ENCODE measurements at places on chromosomes 7 and 10.

DNA sequence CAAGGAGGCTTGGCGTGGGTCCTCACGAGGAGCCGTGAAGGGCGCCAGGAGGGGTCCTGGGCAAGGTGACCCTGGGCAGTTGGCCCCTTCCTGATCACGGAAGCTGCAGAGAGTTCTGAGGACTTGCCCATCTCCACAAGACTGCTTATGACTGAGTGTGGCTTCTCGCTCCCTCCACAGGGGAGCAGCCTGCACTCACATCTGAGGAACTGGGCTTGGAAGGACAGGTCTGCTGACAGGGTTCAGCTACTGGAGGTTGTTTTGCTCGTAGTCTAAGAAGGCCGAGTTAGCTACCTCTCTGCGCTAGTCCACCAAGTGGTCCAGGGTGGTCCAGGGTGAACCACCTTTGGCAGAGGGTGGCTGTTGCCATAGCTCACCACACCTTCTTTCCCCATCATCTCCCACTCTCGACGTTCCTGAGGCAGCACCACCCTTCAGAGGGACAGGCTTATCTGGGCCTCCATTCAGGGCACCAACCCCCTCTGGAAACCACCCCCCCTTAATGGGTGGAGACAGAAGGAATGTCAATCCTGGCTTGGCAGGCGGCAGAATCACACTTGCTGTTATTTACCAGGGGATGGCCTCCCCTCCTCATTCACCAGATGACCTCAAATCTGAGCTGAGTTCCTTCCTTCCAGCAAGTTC, 38.2 kb downstream of the FAM53B start:
- no peak for DNase-seq

DNA sequence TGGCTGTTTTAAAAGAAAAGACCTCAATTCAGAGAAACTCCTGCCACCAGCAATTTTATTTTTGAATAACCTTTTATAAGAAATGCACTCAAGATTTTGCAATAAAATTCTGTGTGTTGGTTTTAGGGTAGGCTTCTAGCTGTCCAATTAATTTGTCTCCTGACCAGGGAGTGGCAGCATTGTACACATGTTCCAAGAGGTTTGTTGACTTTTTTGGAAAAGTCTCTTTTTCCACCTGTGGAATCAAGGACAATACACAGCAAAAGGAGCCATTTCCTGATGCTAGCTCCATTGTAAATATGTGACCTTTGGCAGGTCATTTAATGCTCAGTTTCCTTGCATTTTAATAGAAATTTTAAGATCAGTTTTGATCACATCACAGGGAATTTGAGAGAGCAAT, 1.8 kb downstream of the GIMAP5 start:
- no peak for DNase-seq

GRCh38 chr7:27890205-27890849, 150.4 kb downstream of the TAX1BP1 start:
- DNase-seq: peak; percentile 69

DNA sequence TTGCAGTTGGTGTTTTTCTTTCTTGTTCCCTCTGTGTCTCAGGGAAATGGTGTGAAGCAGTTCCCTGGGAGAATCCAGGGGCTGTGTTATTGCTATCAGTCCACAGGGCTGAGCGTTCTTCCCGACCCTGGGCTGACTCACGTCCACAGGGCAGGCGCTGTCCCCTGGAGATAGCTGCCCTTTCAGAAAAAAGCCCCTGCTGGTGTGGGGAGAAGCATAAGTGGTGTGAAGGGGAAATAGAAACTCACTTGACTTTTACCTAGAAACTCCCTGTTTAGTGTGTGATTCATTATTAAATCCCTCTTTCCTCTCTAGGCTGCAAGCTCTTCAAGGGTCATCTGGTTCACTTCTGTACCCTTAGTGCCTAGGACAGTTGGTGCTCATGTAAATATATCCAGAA, 63.3 kb upstream of the SMNDC1 start:
- peak; percentile 56 for DNase-seq

DNA sequence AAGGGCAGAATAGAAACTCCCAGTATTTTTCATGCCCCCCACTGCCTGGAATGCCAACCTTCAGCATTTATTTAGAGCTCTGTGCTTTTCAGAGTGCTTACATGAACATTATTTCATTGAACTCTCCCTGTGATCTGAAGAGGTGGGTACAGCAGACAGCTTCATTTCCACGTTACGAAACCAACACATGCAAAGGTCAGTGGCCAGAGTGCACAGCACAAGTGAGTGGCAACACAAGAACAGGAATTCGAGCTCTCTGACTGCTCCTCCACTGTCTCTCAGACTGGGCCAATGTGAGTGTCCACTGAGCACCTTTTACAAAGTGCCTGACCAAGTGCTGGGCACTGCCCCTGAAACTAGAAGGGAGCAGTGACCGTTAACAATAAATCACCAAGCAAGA, 162.9 kb downstream of the GLI3 start:
- no peak for DNase-seq

DNA sequence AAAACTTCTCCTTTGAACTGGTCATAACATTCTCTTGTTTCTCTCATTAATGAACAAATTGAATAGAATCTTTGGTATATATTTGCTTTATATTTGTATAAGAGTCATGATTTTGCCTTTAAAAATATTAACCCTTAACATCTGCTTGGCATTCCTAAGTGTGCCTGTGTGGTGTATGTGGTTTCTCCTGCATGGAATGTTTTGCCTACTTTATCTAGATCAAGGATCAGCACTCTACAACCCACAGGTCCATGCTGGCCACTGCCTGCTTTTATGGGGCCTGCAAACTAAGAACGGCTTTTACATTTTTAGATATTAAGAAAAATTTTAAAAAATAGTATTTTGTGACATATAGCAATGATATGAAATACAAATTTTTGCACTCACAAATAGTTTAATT, 4.3 kb upstream of the LAMB4 start:
- no peak for DNase-seq

DNA sequence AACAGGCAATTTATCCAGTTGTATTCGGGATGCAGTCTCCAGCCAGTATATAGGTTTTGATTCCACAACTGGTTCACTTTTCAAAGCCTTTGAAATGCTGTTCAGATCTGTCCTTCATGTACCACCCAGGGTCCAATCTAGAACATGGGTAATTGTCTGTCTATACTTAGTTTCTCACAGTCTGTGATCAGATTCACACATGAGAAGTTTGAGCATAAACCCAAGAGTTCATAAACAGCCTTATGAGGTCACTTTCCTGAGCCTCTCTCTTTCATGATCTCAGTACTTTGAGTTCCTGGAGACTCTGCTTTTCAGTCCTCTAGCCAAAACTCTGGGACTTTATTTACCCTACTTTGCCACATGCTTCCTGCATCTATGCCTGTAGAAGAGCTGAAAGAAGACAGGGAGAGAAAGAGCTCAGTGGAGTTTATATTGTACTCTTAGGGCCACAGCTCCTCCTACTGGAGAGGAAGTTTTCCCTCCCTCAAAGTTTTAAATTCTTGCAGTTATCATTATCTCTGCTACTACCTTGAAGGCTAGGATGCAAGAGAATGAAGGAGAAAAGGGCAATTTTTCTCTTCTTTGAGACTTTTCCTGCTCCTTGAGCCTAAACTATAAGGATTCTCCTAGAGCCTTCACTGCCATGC, 172.0 kb downstream of the ZEB1 start:
- DNase-seq: no peak

- DNase-seq: no peak
Measured at GRCh38 chr10:114779803-114780576, 41.6 kb upstream of the FHIP2A start.
